ENCODE measurements at places on chromosomes 12 and 14.

DNA sequence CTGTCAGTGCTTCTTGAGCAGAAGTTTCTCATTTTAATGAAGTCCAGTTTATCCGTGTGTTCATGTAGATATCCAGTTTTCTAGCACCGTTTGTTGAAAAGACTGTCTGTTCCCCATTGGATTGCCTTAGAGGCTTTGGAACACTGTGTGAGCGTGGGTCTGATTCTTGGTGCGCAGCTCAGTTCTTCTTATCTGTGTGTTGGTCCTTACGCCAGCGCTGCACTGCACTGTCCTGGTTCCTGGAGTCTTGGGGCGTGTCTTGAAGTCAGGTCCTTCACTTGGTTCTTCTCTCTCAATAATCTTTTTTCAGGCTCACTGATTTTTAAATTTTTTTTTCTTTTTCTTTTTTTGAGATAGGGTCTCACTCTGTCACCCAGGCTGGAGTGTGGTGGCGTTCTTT, 25.5 kb downstream of the EP400 start:
- DNase-seq: no peak

DNA sequence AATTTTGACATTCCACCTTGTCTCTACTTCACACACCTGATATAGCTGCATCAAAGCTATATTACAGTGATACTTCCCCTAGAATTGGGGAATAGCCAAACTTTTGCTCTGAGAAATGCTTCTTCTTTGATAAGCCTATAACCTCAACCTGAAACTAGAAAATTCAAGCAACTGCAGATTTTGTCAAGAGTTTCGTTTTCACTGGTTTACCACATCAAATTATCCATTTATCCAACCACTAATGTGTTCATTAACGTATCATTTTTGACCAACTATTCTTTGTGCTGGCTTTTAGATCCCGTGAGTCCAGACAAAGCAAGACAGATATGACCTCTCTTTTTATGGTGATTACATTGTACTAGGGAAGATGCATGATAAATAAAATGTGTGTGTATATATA, 13.5 kb upstream of the TAS2R46 start:
- no peak for DNase-seq

GRCh38 chr14:98348505-98348904, 923.5 kb downstream of the BCL11B start:
- DNase-seq: no peak

- no peak for DNase-seq
These were observed 113.0 kb downstream of the UNC79 start for GRCh38 chr14:93543766-93544165.

DNA sequence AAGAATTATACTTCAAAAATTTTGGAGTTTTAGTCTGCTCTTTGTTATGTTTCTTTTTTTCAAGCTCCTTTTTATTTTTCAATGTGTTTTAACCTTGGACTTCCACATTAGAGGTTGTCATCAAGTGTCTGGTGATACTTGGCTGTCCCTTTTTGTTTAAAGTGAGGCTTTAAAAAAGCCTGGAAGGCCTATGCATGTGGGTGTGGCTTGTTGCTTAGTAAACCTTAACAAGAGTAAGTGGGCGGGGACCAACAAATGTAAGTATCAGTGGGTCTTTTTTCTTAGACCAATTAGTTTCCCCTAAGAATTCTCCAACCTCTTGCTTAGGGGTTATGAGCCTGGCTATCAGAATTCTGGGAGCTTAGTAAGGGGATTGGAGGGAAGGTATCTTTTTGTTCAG, 26.4 kb downstream of the HCFC2 start:
- no peak for DNase-seq
